ENCODE measurements at places on chromosomes 5 and 9.

DNA sequence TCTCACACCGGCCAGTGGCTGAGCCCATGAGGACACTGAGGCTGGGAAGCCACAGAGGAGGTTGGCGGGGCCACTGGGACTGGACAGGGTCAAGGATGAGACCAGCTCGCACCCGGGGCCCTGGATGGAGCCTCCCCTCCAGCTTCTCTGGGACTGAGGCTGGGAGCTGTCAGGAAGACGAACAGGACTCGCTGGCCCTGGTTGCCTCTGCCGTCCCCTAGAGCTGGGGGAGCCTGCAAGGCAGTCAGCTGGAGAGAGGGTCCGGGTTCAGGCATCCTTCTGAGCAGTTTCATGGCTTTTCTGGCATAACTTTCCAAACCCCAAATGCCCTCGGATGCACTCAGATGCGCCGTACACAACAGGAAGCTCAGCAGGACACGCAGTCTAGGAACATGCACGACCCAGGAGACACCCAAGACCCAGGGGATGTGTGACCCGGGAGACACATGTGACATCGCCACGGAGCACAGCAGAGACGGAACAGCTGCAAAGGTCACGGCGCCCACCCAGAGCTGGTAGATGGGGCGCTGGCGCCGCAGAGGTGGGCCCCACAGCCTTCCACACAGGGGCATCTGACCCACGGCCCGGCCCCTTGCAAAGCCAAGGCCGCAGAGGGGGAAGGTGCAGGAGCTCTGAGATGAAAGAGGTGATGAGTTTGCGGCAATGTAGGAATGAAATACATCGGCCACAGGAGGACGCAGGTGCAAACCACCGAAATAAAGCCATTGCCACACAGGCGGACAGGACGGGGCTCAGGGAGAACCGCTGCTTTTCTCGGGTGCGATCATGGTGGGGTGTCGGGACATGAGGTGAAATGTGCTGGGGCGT, 17.1 kb downstream of the TPPP start:
- no peak for DNase-seq

DNA sequence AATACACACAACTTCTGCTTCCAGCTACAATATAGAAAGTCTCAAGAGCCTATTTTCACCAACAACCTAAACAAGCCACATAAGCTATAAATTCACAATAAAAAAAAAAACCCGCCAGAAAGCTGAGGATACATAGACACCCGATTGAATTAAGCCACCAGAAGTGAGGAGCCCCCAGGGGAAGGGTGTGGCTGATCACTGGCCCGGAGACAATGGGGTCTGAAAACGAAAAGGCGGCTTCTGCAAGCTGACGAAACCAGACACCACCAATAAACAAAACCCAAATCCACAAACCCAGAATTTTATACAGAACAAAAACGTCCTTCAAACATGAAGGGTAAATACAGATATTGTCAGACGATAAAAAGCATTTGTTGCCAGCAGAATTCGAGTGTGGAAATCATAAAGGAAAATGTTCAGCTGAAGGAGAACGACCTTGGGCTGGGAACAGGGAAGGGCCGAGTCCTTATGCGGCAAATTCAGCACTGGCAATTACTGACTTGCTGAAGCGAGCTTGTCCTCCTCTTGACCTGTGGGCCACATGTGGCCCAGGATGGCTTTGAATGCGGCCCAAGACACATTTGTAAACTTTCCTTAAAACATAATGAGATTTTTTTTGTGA, 39.6 kb upstream of the CEP72 start:
- DNase-seq: no peak

DNA sequence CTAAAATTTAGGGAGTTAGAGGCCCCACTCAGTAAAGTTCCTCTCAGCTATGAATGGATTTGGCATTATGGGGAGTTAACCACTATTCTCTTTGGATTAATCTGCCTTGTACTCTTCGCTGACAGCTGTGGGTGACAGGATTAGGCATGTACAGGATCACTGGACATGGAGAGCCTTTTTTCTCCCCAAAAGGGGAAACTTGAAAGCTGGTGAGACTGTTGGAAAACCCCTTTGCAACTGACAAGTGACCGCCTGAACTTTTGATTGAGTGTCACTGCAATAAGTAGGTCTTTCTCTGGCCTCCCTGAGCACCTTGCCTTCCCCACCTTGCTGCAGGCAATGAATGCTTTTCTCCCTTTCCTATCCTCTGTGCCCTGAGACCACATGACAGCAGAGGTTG, 68.3 kb downstream of the ERP44 start:
- DNase-seq: no peak

DNA sequence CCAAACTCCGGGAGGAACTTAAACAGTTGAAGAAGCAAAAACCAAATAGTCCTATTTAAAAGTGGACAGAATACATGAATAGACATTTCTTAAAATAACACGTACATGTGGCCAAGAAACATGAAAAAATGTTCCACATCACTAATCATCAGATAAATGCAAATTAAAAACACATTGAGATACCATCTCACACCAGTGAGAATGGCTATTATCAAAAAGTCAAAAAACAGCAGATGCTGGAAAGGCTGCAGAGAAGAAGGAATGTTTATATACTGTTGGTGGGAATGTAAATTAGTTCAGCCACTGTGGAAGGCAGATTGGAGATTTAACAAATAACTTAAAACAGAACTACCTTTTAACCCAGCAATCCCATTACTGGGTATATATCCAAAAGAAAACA, 283.0 kb upstream of the IZUMO3 start:
- DNase-seq: no peak

DNA sequence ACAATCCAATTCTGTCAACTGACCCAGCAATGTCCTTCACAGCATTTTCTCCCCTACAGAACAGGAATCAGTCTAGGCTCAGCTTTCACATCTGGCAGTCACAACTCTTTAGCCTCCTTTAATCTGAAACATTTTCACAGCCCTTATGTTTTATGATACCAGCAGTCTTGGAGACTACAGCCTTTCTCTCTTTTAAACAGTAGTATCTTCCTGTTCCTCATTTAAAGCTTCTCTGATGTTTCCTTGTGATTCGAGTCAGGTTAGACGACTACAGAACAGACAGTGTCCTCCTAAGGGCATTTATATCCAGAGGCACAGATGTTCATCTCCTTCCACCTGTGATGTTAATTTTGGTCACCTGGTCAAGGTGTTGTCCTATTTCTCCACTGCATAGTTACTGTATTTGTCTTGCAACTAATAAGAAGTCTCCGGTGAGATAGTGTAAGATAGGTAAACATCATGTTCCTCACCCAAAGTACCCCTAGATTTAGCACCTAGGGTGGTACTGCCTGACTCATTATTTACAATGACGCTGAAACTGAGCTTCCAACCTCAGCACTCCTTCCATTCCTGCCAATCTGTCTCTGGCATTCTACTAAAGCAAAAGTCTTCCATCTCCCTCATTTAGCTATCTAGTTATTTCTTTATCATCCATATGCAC, 20.7 kb downstream of the TTC39B start:
- DNase-seq: no peak

- no peak for DNase-seq
Measured at GRCh38 chr5:36934740-36935356, 58.3 kb downstream of the NIPBL start.

DNA sequence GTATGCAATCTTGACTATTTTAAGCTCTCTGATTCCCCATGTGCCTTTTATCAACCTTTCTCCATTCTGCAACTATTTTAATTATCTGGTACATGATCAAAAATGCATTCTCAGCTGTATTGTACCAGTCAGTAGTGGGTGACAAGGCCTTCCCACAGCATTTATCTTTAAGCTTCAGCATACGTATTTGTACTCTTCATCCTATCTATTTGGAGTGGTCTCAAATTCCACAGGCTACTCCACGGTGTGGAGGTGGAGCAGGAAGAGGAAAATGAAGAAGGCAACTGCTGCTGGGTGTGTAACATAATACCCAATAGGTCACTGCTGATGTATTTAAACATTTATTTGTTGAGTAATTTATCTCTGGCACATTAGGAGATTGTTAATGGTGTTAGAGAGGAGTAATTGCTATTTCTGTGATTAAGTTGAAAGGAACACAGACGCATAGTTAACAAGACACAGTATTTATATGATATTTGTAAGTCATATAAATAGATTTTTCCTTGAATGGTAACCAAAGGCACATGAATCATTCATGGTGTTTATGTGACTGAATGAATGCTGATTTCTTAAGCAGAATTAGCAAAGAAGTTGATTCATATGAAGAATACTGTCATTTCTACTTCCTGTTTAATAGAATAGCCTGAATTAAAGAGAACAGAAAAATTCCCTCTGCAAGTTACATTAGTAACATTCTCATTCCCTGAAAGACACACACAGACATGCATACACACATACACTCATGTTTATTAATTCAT, 153.8 kb upstream of the NR3C1 start:
- DNase-seq: no peak

GRCh38 chr9:108001237-108001636, 511.7 kb upstream of the KLF4 start:
- no peak for DNase-seq

- DNase-seq: no peak
Measured at GRCh38 chr5:117435203-117435602, 860.6 kb upstream of the SEMA6A start.

DNA sequence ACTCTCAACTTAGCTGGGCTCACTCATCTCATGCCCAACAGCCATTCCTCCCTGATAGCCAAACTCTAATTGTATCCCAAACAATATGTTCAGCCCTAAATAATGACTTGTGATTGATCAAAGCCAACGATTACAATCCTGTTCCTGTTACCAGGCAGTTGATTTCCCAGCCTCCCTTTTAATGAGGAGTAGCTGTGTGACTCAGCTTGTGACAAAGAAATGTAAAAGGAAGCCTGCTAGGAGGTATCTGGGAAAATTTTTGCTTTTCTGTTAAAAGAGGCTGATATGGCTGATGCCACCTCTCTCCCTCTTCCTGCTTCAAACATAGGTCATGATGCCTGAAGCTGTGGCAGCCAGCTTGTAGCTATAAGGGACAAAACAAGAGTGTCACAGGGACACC, 19.6 kb upstream of the ENC1 start:
- DNase-seq: no peak

DNA sequence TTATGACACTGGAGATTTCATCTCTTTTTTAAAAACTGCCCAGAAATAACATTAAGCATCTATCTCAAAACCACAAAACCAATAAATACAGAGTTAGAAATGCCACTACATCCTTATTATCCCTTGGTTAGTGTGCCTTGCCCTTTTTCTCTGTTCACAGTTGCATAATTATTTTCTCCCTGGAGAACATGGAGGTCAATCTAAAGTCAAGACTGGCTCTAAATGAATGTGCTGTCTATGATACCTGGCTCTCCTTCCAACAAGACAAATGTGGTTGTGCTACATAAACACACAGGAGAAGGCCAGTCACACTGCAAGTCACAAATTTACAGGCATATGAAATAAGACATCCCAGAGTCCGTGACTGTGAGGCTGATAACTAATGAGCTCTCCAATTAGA, 2.8 kb downstream of the FBN2 start:
- DNase-seq: no peak

- DNase-seq: no peak
Measured at GRCh38 chr5:179866241-179867078, 7.8 kb upstream of the MRNIP start.

GRCh38 chr9:33109097-33109496, 32.6 kb upstream of the SMU1 start:
- DNase-seq: no peak

- DNase-seq: no peak
Measured at GRCh38 chr5:170573660-170574059, 69.8 kb downstream of the KCNIP1 start.

DNA sequence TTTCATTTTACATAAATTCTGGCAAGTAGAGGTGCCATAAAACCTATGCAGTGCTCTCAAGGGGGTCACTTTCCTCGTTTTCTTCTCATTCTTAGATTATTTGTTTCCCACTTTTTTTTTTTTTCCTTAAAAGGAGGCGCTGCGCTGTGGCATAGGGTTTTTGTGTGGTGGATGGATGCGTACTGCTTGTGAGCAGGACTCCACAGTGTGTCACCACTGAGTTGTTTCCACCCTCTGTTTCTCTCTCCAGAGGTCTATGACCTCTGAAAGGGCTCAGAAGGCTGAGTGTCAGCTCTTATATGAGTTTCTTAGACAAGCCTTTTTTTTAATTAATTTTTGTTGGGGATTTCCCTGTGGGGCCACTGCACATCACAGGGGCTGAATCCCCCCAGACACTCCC, 13.6 kb upstream of the CLTB start:
- no peak for DNase-seq

DNA sequence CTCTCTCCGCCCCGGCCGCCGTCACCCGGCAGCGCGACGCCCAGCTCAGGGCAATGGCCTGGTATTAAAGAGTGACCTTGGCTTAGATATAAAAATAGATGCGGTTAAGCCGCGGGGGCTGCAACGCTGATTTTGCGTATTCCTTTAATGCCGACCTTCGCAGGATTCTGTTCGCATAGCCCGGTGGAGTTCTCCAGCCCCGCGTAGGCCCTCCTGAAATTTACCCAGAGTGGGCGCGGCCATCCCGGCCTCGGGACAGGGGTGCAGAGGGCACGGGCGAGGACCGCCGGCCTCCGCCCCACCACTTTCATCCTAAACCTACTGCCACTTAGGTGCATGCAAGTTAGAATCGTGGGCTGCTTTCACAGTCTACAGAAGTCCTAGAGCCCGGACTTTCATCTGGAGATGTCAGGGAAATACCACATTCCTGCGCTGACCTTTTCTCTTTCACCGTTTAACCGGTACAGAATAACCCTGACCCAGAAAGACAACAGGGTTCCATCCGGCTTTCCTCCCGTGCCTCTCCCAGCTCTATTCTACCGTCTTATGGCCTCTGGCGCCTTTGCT, 492 bp upstream of the FAM169A start:
- DNase-seq: no peak

DNA sequence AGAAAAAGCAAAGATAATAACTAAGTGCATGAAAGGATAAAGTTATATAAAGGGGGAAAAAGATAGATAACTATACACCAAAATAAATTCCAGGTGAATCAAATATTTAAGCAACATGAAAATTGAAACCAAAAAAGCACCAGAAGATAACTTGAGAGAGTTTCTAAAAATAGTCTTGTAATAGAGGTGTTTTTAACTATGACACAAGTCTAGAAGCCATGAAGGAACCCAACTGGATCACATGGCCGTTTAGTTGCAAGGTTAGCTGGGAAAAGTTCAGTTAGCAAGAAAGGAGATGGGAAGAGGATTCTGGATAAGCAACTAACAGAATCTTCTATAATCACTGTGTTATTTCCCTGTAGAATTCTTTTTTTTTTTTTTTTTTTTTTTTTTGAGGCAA, 9.2 kb upstream of the RASA1 start:
- DNase-seq: no peak

DNA sequence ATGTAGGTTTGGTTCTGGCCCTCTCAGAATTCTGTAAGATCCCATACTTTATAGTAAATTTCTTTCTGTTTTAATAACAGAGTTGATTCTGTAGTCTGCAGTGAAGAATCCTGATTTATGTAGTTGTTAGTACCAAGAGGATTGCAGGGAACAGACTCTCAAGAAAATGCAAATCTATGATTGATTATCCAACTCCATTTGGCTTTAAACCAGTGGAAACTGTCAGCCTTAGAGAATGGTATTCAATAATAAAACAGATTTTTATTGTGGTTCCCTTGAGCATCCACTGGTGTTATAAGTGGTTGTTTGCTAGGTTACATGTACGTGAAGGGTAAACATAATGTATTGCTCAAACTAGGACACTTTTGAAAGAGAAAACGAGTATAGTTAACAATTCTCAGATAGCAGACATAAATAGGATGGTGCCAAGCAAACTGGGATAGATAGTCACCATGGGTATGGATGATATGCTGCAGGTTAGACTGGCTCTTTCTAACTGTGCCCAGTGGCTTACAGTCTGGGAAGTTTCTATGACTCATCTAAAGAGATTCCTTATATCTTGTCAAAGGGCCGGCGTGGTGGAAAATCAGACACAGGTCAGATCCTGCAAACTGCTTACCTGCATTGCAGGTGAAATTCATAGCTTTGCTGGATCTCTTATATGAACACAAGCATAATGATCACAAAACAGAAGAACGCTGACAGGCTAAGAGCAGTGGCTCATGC, 41.7 kb upstream of the RPS23 start:
- no peak for DNase-seq

All from effector memory CD8-positive, alpha-beta T cell (primary cell).